ENCODE measurements at places on chromosomes 6 and 20. TPM values are rescaled to one million over a fixed set of nuclear protein-coding genes. Genes with fewer than 3 reads are reported as not detected.

The PLCB4 gene
- 0.13 TPM for total RNA-seq

The HSPA12B gene
- 50.2 TPM for total RNA-seq

The ACTR5 gene
- 10.6 TPM for total RNA-seq

The UNC5CL gene
- total RNA-seq, result not detected

The GPR31 gene
- total RNA-seq, result not detected

The SUMO4 gene
- total RNA-seq, result not detected

The RBL1 gene
- total RNA-seq, result 13.6 TPM

The TMC2 gene
- total RNA-seq, result not detected

Measured in mammary microvascular endothelial cell (primary cell).